Brain (organoid and tissue), 16 donors: ENCODE measurements at places on chromosomes 16 and 17.

GRCh38 chr16:60302261-60302660, 1568.1 kb upstream of the GOT2 start:
- no peak for DNase-seq

GRCh38 chr16:11105038-11105903, 150.7 kb downstream of the SOCS1 start:
- DNase-seq = peak; percentile 49

DNA sequence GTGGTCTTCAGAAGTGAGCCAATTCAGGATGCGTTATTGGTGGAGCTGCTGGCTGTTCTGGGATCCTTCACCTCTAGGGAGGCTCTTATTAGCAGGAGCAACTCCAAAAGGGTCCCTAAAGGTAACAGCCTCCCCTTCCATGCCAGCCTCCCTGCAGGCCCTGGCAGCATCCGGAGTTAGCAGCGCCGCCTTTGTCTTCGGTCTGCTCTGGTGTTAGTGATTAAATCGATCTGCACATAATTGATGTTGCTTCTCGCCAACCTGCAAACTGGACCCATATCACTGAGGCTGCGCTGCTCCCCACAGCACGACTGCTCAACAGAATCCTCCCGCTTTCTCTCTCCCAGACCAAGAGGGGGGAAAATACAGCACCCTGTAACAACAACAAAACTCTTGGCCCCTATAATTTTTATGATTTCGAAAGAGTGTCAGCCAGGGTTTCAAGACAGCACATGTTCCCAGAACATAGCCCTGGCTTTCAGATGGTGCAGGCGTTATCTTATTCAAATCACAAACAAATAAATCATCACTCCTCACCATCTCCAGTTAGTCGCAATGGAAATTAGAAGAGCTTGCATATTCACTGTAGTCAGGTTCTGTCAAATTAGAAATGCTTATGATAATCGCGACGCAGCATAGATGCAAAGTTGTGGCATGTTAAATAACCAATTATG, 76.0 kb downstream of the IRX3 start:
- DNase-seq = peak; percentile 85

DNA sequence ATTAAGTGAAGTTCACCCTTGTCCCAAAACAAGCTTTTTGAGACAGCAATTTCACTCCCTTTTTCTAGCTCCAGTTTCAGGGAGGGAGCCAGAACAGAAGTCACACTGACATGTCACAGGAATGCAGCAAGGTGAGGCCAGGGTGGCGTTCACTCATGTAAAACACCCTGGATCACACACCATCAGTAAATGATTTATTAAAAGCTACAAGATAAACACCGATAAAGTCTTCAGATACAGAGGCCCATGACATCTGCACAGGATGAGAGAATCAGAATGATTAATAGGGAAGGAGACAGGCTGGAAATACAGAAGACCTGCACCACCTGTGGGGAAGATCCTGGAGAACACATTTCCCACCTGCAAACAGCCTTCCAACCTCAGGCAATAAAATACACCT, 77.5 kb upstream of the DYNLRB2 start:
- no peak for DNase-seq
